Foreskin melanocyte (primary cell): ENCODE measurements at places on chromosomes 16 and 17.

GRCh38 chr16:77539421-77540034, 104.7 kb upstream of the ADAMTS18 start:
- DNase-seq = no peak

- peak; percentile 97 for DNase-seq
These were observed 202.2 kb upstream of the CHMP6 start for GRCh38 chr17:80789356-80789902.

GRCh38 chr16:89119661-89120141, 26.0 kb downstream of the ACSF3 start:
- no peak for DNase-seq

DNA sequence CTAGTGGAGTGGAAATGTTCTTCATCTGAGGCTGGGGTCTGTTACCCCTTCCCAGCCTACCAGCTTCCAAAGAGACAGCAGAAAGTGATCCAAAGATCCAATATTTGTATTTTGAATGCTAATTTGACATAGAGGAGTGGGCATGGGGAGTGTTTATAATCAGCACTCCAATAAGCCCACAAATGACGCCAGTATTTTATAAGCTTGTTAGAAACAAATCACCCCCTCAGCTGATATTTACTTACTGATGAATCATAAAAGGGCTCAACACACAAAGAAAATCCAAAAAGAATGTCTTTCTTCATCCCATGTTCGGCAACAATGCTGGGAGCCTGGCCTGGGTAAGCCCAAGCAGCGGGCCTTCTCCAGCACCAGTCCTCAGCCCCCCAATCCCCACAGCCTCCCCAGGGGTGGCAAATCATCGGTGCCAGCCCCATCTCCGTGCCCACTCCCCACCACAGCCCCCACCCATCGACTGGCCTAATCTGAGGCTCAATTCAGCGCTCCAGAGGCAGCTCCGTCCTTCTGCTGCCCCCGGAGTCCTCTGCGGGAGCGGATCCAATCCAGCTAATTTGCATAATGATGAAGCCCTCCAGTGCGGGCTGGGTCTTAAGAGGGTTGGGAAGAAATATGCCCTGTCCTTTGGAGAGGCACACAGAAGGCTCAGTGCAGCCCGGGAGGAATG, 169.5 kb downstream of the C16orf78 start:
- no peak for DNase-seq

DNA sequence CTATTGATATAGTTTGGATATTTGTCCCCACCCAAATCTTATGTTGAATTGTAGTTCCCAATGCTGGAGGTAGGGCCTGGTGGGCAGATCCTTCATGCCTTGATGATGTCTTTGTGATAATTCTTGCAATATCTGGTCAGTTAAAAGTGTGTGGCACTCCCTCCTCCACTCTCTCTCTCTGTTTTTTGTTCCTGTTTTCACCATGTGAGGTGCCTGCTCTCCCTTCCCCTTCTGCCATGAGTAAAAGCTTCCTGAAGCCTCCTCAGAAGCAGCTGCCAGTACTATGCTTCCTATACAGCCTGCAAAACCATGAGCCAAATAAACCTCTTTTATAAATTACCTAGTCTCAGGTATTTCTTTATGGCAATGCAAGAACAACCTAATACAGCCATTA, 47.3 kb downstream of the TOM1L2 start:
- DNase-seq = no peak

- no peak for DNase-seq
These were observed 154.4 kb downstream of the ABCA8 start for GRCh38 chr17:68800751-68801150.

DNA sequence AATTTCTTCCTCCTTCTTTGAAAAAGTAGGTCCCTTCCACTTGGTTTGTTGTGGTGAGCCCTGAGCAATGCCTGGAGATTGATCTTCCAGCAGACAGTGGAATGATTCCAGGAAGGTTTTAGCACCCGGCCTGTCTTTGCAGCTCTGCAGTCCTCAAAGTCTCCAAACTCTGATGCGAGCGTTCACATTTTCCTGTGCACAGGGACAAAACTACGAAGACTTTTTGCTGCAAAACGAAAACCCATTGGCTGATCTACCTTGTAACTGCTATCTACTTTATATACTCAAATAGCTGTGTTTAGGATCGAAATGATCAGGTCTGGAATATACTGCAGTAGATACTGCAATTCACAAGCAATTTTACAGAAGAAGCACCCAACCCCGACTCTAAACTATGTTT, 21.7 kb downstream of the G6PC1 start:
- no peak for DNase-seq

- no peak for DNase-seq
These were observed 23.1 kb upstream of the MMD start for GRCh38 chr17:55444471-55445441.

DNA sequence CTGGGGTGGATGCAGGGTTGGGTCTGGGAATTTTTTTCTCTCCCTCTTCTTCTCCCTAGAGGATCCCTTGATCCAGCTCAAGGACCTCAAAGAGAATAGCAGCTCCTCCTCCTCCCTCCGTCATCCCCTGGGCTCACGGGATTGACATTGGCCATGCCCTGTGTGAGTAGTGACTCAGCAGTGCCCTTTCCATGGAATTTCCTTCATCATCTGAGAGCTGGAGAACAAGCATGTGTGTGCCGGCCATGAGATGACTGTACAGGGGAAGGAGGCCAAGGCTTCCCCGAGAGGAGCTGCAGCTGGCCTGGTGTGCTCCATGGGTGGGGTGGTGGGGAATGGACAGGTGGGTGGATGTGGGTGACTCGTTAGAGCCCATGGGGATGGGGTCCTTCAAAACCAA, 8.9 kb upstream of the WSCD1 start:
- peak; percentile 90 for DNase-seq

GRCh38 chr17:28043296-28043695, 819 bp downstream of the NLK start:
- DNase-seq = no peak

GRCh38 chr17:4947411-4948165, 742 bp downstream of the PFN1 start:
- peak; percentile 63 for DNase-seq

DNA sequence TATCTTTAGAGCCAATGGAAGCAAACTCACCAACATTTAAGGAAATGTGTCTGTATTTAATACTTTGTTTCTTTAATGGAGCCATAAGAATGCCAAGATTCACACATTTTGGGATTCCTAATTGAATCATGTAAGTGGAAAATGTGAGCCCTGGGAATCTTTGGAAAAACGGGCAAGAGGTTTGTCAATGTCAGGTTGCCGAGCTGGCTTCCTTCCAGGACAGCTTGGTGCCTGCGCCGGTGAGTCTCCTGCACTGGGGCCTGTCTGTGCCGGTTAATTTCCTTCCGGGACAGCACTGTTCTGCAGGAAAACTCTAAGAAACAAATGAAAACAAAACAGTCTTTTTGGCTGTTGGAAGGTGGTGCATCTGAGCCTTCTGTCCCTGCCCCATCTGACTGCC, 210.6 kb downstream of the HAPSTR1 start:
- no peak for DNase-seq

DNA sequence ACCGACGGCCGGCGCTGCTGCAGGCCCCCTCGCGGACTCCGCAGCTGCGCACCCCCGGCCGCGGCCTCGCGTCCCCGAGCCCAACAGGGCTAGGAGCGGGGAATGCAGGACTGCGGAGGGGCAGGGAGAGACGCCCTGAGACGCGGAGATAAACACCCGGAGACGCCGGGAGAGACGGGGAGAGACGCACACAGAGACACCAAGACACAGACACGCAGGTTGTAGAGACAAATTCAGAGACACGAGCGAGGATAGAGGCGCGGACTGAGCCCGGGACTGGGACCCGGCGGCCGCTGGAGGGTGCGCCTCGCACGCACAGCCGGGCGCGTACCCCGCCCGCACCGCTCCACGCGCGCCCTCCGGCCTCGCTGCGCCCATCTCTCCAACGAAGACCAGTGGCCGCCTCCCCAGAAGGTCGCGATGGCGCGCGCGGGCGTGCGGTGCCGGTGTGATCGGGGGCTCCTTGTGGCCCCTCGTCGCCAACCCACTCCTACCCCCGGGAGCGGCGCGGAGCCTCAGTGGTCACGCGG, 902 bp downstream of the STAC2 start:
- no peak for DNase-seq

DNA sequence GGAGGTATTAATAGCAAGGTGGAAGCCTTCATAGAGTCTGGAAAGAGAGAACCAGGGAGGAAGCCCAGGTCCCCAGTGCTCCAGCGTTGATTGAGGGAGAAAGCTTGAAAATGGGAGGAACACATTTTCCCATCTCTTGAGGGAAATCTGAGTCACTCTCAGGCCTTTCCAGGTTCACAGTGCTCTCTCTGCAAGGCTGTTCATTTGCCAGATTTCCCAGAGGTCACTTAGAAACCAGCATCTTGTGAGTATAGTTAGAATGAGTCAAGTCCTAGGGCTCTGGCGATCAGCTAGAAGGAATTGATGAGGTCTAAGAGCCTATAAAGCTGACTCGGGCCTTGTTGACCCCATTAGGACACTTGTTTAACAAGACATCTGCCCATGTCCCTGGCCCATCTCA, 17.7 kb upstream of the ZNF594 start:
- no peak for DNase-seq

DNA sequence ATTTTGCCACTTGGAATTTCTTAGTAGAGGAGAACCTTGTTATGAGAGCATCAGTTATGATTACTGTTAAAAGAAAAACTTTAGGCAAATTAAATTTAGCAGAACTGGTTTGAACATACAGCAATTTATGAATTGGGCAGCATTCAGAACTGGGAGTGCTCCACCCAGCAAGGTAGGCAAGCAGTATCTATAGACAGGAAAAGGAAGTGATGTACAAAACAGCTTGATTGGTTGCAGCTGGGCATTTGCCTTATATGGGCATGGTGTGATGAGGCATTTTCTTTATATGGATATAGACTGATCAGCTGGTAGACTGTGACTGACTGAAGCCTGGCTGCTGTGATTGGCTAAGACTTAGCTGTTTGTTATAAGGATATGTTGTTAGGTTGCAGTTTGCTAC, 17.6 kb upstream of the CYLD start:
- no peak for DNase-seq

DNA sequence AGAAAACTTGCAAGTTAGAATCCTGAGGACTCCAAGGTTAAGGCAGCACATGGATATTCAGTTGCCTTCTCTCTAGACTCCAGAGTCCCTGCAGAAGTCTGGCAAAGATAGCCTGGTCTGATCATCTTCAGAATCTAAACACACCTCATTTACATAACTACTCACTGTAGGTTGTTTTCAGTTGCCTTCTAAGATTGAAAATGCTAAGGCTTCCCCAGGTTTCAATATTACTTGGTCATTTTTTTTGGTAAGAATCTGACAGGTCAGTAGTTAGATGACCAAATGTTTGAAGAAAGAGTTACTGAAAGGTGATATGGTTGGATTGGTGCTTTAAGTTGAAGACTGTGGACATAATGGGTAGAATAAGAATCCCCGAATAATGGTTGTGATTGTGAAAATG, 205.4 kb upstream of the KCNJ16 start:
- DNase-seq = no peak

DNA sequence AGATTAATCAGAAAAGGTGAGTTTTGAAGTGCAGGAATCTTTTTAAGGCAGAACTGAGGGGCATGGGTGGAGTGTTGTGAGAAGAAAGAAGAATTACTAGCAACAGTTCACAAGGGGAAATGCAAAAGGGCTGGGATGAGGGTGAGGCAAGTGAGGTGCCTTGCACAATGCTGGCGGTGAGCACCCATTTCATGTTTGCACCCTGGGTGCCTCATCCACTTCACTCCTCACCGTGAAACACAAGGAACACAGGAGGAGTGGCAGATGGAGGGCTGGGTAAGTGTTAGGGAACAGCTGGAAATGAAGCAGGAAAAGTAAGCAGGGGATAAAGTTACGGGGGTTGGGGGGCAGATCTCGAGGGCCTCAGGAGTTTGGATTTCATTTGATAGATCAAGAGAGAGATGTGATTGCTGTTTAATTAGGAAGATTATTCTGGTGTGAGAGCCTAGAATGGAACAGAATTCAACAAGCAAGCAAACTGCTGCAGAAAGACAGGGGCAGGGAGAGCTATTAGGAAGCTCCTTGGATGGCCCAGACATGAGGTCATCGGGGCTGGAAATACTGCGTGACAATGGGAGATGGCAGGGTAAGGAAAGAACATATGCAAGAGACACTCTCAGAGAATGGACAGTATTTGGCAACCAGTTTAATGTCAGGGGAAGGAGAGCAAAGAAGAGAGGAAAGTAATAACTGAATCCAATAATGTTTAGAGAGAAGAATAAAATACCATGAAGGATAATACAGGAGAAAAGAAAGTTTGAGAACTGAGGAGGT, 8.3 kb upstream of the HEATR6 start:
- no peak for DNase-seq

DNA sequence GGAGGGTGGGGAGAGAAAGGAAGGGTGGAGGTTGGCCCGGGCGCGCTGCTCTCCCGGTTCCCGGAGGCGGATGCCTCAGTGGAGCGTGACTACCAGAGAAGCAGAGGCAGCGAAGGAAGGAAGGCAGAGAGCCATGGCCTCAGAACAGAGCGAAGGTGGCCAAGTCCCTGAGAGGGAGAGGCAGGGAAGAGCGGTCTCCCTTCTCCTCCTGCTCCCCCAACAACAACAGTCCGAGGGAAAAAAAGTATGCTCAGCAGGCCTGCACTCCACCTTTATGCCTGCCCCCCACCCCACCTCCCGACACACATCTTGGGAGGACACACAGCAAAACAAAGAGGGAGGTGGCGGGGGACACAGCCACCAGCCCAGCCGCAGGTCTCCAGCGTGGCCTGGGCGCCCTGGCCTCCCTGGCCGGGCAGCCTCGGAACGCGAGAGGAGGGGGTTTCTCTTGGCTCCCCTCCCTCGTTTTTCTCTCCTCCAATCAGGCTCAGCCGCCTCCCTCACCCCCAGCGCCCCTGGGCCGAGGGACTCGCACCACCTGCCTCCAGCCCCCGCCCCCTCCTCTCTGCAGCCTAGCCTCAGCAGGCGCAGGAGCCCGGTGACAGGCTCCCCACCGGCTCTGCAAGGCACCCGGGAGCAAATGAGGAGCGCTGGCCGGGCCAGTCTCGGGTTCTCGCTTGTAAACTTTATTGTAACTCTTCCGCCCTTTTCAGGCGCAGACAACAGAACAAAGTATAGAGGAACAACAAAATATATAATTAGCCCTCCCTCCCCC, 1.1 kb upstream of the HOXB7 start:
- DNase-seq = no peak

DNA sequence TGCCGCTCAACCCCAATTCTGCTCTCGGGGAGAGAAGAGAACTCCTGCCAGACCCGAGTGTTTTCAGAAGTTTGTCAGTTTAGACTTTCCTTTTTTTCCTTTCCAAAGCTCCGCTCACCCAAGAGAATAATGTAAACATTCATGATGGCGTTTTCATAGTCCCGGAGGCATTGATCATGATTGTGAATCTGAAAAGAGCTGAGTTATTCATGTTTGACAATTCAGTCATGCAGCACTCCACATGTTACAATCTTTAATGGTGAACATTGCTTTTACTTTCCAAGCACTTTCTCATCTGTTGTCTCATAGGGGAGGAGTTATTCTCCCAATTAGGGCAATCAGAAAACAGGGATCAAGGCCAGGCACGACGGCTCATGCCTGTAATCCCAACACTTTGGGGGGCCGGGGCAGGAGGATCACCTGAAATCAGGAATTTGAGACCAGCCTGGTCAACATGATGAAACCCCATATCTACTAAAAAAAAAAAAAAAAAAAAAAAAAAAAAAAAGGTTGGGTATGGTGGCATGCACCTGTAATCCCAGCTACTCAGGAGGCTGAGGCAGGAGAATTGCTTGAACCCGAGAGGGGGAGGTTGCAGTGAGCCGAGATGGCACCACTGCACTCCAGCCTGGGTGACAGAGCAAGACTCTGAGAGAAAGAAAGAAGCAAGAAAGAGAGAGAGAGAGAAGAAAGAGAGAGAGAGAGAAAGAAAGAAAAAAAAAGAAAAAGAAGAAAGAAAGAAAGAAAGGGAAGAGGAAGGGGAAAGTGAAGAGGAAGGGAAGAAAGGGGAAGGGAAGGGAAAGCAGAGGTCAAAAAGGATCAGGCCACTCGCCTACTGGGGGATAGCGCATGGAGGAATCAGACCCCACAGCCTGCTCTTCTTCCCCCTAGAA, 70.0 kb upstream of the TNRC6C start:
- DNase-seq = peak; percentile 34
